ENCODE measurements at places on chromosomes 6 and 20.

DNA sequence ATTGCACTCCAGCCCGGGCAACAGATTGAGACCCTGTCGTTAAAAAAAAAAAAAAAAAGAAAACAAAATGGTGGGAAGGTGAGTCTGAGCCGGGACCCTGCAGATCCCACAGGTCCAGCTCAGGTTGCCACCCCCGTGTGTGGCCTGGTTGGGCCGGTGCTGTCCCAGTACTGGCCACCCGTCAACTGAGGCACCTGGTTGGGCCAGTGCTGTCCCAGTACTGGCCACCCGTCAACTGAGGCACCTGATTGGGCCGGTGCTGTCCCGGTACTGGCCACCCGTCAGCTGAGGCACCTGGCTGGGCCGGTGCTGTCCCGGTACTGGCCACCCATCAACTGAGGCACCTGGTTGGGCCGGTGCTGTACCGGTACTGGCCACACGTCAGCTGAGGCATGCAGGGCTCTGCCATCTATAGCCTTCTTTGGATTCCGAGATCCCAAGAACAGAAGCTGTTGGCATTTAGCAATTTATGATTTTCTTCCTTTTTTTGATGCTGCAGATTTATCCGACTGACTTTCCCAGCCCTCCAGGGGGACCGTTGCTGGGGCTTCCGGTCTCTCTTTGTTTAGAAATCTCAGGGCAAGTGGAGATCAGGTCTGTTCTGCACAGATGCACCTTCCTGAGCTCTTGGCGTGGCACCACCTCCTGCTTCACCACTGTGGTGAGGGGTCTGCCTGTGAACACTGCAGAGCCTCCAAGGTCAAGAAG, 113.8 kb downstream of the SYCP2 start:
- DNase-seq = no peak

DNA sequence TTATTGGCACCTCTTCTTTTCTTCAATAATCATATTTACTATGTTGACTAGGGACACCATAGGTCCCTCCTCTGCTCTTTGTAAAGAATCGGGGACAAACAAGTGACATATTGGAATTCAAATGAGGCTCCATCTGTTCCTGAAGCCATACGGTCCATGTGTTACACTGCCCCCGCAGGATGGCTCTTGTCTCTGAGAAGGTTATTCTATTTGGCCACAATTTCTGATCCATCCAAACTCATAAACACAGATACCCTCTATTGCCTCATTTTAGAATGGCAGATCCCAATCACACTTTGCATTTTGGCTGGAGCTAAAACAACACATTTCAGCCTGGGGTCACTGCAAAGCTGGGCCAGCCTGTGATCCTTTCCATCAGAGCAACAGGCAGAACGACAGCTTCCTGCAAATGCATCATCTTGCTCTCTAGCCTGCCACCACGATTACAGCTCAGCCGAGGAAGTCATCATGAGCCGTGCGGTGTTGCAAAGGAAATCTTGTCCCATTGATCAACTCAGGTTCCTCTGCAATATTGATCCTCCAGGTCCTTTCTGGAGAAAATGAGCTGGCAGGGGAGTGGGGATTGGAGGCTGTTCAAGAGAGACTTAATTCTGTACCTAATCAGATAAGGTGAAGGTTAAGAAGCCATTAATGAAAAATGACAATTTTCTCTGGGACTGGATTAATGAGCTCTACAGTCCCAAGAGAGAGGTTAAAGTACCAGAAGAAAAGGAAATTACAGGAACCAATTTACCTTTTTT, 73.1 kb downstream of the AGPAT4 start:
- no peak for DNase-seq

DNA sequence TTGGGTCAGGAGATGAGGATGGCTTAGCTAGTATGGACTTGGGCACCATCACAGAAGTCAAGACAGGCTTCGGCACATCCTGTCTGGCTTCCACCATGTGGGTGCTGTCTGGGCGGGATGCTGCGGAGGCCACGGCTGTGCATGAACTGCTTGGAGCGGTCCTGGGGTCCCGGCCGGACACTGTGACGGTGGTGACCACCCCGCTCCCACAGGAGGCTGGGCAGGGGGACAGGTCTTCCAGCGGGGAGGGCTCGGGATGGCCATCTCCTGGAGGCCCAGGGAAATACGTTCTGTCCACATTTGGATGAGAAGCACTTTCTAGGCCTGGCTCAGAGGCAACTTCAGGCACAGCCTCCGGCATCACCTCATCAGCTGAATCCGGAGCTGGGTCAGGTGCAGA, 32.1 kb upstream of the TCFL5 start:
- no peak for DNase-seq

DNA sequence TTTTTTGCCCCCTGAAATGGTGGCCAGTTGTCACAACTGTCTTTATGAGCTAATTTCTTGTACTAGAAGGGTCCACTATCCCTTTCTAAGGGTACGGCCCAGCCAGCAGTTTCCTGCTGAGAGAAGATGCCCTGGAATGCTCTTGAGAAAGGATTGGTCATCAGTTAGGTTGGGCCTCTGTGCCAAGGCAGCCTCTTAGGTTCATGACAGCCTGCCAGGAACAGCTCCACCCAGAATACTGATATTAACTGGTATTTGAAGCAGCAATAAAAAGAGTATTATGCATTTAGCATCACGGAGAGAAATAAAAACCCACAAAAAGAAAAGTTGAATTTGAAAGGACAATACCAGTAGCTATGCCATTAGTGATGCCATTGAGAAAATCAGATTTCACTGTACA, 9.0 kb upstream of the HINT3 start:
- no peak for DNase-seq

- no peak for DNase-seq
Measured at GRCh38 chr6:50720623-50721022, 7.3 kb downstream of the TFAP2D start.

- DNase-seq = no peak
Measured at GRCh38 chr20:53530440-53530839, 63.2 kb downstream of the ZNF217 start.

DNA sequence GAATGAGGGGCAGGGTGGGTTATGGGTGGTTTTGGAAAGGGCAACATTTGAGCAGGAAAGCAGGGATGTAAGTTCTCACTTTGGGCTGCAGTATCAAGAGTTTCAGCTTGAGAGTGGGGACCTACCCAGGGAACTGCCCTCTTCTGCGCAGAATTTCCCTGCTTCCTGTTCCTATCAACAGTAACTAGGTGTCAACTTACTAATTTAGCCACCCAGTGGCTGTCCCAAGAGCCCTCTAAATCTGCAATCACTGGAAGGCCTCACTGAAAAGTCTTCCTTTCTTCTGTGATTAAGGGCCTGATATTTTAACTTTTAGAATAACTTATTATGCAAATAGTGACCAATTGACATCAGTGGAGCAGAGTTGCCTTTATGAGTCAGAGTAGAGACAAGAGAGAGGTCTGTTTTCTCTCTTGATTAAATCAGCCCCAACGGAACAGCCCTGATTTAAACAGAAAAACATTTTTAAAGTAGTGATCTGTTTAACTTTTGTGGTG, 118.2 kb upstream of the RIPOR2 start:
- DNase-seq = no peak

- no peak for DNase-seq
Measured at GRCh38 chr6:163998496-163998895, 584.0 kb downstream of the QKI start.

DNA sequence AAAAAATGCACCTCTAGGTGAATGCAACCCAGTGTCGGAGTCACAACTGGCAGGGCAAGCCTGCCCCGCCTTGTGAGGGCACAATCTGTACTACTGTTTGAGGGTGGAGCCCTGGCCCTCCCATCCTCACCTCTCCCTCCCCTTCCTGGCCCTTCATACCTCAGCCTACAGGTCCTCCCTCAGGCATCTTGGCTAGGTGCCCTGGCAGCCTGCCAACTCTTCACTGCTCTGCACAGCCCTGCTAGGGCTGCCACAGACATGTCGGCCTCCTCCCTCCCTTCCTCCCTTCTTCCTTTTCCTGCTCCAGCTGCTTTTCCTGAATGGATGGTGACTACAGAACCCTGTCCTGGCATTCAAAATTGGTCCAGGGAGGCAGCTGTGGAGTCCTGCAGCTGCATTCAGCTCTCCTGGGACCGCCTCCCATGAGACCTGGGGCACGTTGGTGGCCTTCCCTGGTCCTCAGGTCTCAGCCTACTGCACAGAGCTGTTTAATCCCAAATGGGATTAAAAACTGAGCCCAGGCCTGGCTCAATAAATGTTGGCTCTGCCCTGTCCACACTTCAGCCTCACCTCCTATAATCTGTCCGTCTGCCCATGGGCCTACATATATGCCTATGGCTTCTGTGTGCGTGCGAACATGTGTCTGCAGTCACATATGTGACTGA, 52.7 kb downstream of the CDH22 start:
- peak; percentile 98 for DNase-seq

DNA sequence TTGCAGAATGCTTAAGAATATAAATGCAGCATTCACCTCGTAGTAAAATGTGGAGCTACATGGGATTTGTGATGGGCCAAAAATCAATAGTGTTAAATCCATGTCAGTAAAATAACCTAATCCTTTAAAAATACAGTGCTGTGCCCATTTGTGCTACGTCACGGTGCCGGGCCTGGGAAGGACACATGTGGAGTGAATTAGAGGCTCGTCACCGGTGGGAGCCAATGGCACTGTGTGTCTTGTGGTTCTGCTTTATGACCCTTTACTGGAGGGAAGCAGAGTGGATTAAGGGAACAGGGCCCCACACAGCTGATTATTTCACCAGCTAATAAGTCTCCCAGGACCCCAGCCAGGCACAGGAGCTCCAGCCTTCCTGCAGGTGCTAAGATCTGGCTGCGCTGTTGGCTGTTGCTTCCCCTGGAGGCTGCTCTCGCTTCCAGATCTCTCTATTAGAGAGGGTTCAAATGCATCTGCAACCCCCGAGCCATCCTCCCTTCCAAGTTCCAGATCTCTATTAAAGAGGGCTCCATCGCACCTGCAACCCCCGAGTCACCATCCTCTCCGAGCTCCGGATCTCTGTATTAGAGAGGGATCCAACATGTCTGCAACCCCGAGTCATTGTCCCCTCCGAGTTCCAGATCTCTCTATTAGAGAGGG, 405.8 kb downstream of the CDH4 start:
- DNase-seq = no peak

- DNase-seq = no peak
Measured at GRCh38 chr6:154230910-154231595, 125.5 kb downstream of the IPCEF1 start.

DNA sequence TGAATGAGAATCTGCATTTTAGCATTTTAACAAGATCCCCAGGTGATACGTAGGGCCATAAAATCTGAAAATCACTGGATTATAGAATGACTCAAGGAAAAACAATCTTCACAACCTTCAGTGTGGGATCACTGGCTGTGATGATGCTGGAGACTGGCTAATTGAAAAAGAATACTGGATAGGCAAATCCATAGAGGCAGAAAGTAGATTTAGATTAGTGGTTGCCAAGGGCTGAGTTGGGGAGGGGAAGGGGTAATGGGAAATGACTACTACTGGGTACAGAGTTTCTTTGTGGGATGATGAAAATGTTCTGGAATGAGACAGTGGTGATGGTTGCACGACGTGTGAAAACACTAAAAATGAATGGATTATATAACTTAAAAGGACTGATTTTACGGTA, 84.1 kb downstream of the CDK19 start:
- no peak for DNase-seq

- no peak for DNase-seq
Measured at GRCh38 chr20:25212242-25212641, 16.7 kb downstream of the ENTPD6 start.

DNA sequence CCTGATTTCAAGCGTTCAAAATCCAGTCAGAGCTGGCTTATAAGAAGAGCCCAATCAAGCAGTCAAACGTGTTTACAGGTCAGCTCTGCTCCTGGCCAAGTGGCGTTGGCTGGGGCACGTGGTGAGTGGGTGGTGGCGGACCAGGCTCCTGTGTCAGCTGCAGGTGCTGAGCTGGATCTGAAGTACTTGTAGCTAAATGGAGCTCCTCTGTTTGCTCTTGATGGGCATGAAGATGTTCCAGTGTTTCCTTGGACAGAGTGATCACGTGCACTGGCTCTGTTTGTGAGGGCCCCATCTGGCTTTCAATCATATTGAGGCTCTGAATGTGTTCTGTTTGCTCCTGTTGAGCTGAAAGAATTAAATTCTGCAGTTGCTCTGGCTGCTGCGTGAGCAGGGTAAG, 10.2 kb upstream of the MICAL1 start:
- peak; percentile 34 for DNase-seq

DNA sequence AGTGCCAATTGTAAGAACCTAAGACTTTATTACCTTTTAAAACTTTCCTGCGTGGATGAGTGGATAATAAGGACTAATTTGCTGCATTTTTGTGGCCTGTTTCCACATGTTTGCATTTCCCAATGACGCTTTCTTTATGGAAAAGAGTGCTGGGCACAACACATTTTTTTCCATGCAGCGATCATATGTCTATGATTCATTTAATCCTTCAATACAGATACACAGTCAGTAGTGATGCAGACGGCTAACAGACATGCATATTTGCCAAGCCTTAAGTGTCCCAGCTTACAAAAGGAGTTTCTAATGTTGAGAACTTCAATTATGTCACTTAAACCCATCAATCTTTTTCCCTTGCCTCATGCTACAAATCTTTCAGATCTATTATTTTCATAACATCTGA, 239.8 kb upstream of the PREP start:
- DNase-seq = peak; percentile 66

DNA sequence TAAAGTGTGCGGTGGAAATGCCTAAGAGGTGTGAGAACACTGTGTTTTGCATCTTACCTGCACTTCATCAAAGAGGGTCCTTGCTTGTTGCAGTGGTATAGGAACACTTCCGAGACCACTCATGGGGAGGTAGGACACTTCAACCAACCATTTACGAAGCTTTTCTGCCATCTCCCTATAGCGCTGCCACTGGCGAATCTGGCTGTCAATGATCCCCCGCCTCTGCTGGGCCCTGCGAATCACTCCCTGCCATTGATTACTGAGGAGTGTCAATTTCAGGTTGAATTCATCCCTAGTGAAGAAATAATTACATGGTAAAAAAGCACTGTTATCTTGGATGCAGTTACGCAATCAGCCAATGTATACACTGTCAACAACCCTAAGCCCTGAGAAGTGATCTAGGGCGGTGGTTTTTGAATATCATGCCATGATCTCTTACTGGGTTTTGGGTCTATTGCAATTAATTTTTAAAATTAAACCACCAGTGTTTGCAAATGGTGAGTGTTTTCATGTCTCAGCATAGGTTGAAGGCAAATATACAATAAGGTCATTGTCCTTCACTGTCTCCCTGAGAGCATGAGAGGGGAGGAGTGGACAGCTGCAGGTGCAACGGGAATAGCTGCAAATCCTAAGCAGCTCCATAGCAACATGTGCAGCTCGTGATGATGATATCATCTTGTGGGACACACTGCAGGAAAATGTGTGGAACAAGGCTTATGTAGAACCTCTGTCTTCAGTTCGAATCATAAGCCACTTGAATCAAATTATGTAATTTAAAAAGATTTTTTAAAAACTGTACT, 400.6 kb downstream of the ESR1 start:
- peak; percentile 4 for DNase-seq
